ENCODE measurements at places on chromosomes 6 and 20. TPM values are rescaled to one million over a fixed set of nuclear protein-coding genes. Genes with fewer than 3 reads are reported as not detected.

The OR2B6 gene
- polyA plus RNA-seq: 0.37 TPM

The TRIM10 gene
- not detected for polyA plus RNA-seq

The SLC22A16 gene
- polyA plus RNA-seq: 0.53 TPM

The PLCB4 gene
- polyA plus RNA-seq: 7.5 TPM

The ZBTB46 gene
- polyA plus RNA-seq: 16.4 TPM

The MATN4 gene
- polyA plus RNA-seq: 0.20 TPM

The DEFB116 gene
- not detected for polyA plus RNA-seq

The ADAT2 gene
- 1.1 TPM for polyA plus RNA-seq

The CST4 gene
- polyA plus RNA-seq: not detected

The TRIM15 gene
- not detected for polyA plus RNA-seq

The OPN5 gene
- polyA plus RNA-seq: not detected

The LRRC73 gene
- polyA plus RNA-seq: 6.2 TPM

The THBS2 gene
- polyA plus RNA-seq: 12.9 TPM

The HRH3 gene
- 30.9 TPM for polyA plus RNA-seq

The GOPC gene
- 11.0 TPM for polyA plus RNA-seq

The ARHGAP40 gene
- not detected for polyA plus RNA-seq

The ESR1 gene
- polyA plus RNA-seq: 0.20 TPM

The RIPPLY2 gene
- 14.6 TPM for polyA plus RNA-seq

The PRICKLE4 gene
- polyA plus RNA-seq: not detected

The ALDH8A1 gene
- not detected for polyA plus RNA-seq

The SMPDL3A gene
- polyA plus RNA-seq: 3.2 TPM

The TFAP2D gene
- polyA plus RNA-seq: not detected

The IGF2R gene
- 29.2 TPM for polyA plus RNA-seq

The ZNF133 gene
- 11.4 TPM for polyA plus RNA-seq

The ACSS1 gene
- 12.2 TPM for polyA plus RNA-seq

The NEDD9 gene
- 6.3 TPM for polyA plus RNA-seq

The NRSN1 gene
- 123 TPM for polyA plus RNA-seq

The IYD gene
- not detected for polyA plus RNA-seq

The SALL4 gene
- not detected for polyA plus RNA-seq

The ULBP2 gene
- polyA plus RNA-seq: 0.73 TPM

The PIGT gene
- 224 TPM for polyA plus RNA-seq

The ZSCAN12 gene
- 4.1 TPM for polyA plus RNA-seq

The ANKEF1 gene
- 5.1 TPM for polyA plus RNA-seq

The COL21A1 gene
- 1.0 TPM for polyA plus RNA-seq

The TAF4 gene
- polyA plus RNA-seq: 15.1 TPM

The PNPLA1 gene
- polyA plus RNA-seq: 0.15 TPM

The MAS1L gene
- not detected for polyA plus RNA-seq

The DLK2 gene
- 1.9 TPM for polyA plus RNA-seq

The HLA-DRA gene
- 58.2 TPM for polyA plus RNA-seq

The EYS gene
- not detected for polyA plus RNA-seq

The CBLN4 gene
- polyA plus RNA-seq: 2.1 TPM

The TINAG gene
- not detected for polyA plus RNA-seq

The LZTS3 gene
- 77.9 TPM for polyA plus RNA-seq

The FAM209B gene
- polyA plus RNA-seq: not detected

The ADGB gene
- not detected for polyA plus RNA-seq

The DNMT3B gene
- polyA plus RNA-seq: 8.7 TPM
